Central memory CD8-positive, alpha-beta T cell (primary cell): ENCODE measurements at places on chromosomes 1 and 21.

DNA sequence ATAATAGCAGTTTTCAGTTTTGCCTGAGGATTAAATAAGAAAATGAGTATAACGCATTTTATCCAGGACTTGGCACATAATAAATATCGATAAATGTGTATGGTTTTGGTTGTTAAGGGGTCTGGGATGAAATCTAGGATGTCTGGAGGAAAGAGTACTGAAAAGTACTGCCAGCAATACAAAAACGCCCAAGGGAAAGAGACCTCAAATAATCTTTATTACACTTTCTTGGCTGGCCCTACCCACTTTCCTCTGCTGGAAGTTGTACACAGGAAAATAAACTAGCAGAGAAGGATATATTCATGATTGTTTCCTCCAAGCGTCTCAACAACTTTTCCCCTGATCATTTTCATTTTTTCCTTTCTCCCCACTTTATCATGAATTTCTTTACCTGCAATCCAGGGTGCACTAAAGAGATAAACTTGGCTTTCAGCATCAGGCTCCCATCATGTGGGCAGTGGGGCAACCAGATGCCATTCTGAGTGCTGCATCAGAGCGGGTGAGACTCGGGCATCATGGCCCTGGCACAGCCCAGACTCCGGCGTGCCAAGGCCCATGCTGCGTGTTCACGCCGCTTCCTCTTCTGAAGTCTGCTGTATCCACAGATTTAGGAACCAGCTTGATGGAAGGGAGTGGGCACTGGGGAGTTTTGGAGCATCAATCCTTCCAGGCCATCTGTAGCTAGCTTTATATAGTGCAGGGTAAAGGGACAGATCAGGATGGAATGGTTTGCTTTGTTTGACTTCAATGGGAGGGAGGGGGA is 35.8 kb upstream of the PLXNA2 start:
- DNase-seq: no peak

GRCh38 chr1:16012590-16013219 is 5.1 kb downstream of the HSPB7 start:
- DNase-seq: no peak

- DNase-seq: no peak
Observed at GRCh38 chr1:169517558-169518186, 31.9 kb upstream of the SLC19A2 start.

DNA sequence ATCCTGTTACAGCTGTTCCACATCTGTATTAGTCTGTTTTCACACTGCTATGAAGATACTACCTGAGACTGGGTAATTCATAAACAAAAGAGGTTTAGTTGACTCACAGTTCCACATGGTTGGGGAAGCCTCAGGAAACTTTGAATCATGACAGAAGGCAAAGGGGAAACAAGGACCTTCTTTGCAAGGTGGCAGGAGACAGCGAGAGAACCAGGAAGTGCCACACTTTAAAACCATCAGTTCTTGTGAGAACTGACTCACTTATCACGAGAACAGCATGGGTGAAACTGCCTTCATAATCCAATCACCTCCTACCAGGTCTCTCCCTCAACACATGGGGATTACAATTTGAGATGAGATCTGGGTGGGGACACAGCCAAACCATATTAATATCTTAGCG is 110.3 kb upstream of the TRABD2B start:
- DNase-seq: no peak

- no peak for DNase-seq
Observed at GRCh38 chr1:9715536-9716226, 64.2 kb downstream of the PIK3CD start.

DNA sequence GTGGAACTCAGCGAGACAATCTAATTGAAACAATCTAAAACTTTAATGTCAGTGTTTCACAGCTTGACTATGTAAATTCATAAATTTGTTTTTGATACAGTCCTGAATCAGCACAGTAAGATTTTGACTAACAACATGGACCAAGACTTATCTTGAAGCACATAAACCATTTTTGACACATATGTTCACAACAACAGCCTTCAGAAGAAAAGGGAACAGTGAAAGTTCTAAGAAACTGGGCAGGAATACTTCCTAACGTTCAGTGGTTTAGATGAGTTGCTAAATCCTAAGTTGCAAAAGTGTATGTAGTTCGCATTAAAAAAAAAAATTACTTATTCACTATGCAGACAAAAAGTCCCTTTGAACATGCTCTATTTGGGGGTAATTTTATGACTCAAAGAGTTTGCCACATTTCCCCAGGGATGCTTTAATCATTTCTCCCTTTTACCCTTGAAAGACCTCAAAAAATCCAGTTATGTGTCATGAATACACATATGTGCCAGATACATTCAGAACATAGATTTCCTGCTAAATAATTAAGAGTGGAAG is 120.2 kb downstream of the MRPL39 start:
- DNase-seq: no peak

DNA sequence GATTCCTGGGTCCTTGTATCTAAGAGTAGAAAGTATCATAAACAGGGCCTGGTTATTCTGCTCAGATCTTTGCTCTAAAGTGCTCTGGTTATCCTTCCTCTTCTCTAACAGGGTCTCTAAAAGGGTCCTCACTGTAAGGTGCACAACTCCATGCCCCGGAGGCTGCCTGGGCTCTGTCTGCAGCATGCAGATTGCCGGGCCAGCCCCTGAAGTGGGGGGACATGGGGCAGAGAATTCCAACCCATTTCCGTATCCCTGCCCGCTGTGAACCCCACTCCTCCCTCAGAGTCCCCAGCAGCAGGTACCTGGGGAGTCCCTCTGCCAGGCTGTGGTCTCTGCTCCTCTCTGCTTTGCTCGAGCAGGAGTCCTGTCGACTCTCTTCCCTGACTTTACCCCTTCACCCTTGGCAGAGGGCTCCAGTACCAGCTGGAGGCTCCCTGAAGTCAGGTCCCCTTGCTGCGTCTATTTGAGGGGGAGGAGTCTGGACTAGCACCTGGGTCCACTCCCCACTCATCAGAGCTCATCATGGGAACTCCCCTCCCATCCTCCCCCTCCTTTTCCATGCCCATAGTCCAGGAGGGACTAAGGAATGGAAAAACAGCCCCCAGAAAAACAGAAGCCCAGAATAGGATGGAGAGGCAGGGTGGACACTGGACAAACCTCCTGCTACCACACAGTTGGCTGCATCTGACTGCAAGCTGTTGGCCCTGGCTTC is 12.1 kb downstream of the BLACAT1 start:
- DNase-seq: no peak

DNA sequence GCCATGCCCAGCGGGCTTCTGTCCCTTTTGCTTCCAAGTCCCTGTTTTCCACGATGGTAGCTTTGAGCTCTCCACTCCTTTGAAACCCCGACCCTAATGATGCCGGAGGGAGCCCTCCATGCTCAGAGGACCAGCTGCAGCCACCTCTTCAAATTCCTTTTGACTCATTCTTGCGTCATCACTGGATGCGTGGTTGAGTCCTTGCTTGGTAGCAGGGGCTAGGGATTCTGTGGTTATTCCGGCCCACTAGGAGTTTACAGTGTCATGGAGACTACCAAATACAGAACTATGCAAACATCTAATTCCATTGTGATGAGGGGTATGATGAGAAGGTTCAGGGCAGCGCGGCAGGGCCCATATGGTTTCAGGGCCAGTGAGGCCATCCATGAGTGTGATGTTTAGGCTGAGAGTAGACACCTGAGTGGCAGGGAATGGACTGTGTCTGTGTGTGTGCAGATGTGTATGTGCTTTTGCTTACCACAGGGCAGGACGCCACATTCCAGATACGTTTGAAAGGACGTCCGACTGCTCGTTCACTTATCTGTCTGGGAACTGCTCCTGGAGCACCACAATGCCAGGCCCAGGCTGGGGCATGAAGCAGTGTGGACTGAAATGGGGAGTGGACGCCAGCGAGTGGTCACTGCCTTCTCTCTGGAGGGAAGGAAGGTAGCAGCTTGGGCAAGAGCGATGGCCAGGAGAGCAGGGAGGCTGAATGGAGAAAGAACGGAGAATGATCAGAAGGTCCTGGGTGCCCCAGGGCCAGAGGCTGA is 30.4 kb upstream of the ZBTB21 start:
- DNase-seq: no peak

GRCh38 chr1:37471345-37472231 is 2.8 kb upstream of the ZC3H12A start:
- no peak for DNase-seq
